Panc1 (cell line): ENCODE measurements at places on chromosomes 13 and 19.

GRCh38 chr19:3890591-3890990, 10.1 kb downstream of the ATCAY start:
- no peak for DNase-seq

DNA sequence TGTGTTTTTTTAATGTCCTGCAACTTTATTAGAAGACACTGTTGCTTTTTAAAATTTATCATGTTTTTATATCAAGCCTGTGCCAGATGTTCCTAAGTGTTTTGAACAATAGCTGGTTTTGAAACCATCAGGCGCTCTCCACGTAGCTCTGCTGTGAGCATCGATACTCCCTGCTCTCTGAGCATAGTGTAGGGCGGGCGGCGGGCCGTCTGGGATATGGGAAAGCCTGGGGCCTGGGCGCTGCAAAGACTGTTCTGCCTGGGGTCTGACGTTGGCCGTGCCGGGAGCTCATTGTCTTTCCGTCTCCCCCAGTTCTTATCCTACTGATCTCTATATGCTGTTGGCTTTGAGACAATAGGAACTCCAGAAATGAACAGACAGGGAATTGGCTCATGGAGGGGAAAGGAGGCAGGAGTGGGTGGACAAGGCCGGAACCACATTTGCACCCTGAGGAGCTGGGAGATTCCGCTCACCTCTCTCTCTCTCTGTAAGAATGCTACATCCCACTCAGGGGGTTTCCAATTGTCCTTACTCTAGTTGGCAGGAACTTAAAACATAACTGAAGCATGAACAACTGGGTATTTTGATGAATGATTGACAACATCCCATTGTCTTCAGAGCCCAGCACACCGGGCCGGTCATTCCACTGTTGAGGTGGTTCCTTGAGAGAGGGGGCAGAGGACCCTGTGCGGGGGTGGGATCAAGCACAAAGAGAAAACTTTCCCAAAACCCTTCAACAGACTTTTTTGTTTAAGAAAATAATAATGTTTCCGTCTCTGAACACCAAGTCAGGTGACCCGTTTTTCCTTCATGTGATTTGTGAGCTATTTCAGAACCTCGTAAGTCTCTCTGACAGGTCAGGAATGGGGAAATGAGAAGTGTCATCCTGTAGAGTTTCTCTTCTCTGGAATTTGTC, 64.7 kb downstream of the COL4A2 start:
- no peak for DNase-seq

DNA sequence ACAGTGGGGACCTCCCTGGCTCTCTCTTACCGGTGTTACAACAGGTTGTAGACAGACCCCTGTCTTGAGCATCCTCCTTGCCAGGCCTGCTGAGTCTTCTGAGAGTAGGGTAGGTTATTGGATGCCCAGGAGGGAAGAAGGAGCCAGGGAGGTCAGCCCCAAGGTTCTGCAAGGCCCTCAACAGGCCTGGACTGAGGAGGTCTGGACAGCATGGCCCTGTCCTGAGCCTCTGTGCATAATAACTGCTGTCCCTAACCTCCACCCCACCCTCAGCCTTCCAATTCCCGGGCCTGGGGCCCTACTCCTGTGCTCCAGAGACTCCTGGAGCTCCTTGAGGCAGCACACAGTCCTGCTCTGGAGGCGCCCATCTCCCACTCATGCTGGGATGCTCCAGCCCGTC, 336 bp downstream of the CD22 start:
- no peak for DNase-seq

GRCh38 chr19:18651733-18652132, 14.9 kb downstream of the KLHL26 start:
- DNase-seq: no peak

GRCh38 chr19:18894254-18895037, 1.5 kb downstream of the CERS1 start:
- no peak for DNase-seq

DNA sequence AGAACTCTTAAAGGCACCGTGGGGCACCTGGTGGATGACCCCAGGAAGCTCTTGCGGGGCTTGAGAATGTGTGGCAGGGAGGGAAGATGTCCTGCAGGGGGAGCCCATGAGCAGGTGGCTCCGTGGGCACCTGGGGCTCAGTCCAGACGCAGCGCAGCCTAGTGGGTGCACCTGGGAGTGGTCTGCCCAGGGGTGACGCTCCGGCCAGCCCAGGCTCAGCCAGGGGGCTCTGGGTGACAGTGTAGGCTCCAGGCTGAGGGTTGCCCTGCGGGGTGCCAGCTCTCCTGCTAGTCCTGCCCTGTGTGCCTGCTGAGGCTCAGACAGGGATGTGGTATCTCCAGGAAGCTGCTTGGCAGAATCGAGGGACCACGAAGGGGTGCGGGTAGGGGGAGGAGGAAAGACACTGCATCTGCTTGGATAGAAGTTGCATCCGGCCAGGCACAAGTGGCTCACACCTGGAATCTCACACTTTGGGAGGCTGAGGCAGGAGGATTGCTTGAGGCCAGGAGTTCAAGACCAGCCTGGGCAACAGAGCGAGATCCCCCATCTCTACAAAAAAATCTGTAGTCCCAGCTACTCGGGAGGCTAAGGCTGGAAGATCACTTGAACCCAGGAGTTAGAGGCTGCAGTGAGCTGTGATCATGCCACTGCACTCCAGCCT, 15.0 kb upstream of the PGLS start:
- DNase-seq: peak; percentile 58
